Activated naive CD4-positive, alpha-beta T cell treated with anti-CD3 and anti-CD28 coated beads, Interleukin-2, amount 50 U/mL, for 72 hours (primary cell): ENCODE measurements at places on chromosomes 7 and 10.

GRCh38 chr10:93280699-93281366 is 201.3 kb downstream of the MYOF start:
- no peak for DNase-seq

GRCh38 chr7:30068117-30068516 is 39.9 kb downstream of the PLEKHA8 start:
- no peak for DNase-seq

GRCh38 chr7:12504149-12504548 is 66.4 kb upstream of the SCIN start:
- no peak for DNase-seq

- no peak for DNase-seq
Measured at GRCh38 chr10:82331716-82332115, 456.7 kb downstream of the NRG3 start.

DNA sequence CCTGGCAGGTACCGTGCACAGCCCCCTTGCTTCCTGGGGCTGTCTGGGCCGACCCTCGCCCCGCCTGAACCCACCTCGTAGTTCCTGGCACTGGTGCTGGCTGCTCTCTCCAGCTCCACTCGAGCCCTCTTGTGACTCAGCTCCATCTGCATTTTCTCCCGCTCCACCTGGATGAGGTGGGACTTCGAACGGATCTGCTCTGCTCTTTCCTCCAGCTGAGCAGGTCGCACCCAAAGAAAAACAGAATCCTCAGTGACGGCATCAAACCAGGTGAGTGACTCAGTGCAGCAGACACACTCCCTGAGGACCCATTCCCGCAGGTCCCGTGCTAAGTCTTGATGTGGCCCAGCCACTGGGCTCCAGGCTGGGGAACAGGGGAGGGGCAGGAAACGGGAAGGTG is 7.4 kb downstream of the MAD1L1 start:
- no peak for DNase-seq

DNA sequence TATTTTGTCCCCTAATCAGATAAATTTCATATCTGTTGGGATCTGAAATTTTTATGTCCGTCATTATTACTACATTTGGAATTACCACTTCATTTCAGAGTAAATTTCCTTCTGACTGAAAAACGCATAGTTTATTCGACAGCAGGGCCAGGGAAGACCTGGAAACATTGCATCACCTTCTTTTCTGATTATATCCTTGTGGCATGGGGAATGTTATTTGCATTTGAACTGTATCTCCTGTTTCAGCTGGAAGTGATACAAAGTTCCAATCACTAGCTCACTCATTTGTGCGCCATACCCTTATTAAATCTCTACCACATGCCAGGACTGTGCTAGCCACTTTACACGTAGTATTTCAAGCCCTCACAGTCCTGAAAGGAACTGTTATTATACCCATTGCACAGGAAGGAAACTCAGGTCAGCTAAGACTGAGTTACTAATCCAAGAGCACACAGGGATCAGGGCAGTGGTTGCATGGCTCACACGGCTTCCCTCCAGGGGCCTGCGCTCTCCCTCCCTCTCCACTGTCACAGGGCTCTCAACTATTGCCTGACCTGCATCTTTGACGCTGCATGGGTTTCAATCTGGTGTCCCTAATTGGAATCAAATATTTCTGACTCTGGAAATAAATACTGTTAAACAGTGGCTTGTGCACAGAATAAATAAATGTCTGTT is 84.4 kb upstream of the NANOS1 start:
- DNase-seq, result no peak

DNA sequence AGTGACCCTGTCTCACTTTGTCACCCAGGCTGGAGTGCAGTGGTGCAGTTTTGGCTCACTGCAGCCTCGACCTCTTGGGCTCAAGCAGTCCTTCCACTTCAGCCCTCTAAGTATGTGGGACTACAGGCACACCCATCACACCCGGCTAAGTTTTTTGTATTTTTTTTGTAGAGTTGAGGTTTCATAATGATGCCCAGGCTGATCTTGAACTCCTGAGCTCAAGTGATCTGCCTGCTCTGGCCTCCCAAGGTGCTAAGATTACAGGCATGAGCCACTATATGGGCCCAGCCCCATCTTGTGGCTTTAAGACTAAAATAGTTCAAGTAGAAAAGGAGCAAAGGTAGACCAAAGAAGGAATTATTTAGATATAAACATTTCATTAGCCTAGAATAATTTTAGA is 65.5 kb downstream of the MLLT10 start:
- DNase-seq, result no peak

DNA sequence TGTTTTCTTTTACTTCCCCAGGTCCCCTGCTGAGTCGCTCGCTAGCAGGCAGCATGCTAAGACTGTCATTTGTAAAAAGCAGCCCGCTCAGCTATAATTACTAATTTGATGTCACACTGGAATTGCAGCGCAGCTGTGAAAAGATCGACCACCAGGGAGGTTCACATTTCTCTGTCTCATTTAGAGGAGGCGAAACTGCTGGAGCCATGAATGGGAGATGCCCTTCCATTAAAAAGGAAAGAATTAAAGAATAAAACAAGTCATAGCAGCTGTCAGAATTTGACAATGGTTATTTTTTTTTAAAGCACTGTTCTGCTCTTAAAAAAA is 153.5 kb downstream of the PIP4K2A start:
- no peak for DNase-seq
